Muscle of arm (tissue), 14 donors: ENCODE measurements at places on chromosomes 2 and 18.
A peak's percentile ranks its signal among the peaks of the same experiment; 100 is the strongest.

GRCh38 chr2:71715241-71715750 lies 261.9 kb downstream of the DYSF start:
- DNase-seq = no peak

DNA sequence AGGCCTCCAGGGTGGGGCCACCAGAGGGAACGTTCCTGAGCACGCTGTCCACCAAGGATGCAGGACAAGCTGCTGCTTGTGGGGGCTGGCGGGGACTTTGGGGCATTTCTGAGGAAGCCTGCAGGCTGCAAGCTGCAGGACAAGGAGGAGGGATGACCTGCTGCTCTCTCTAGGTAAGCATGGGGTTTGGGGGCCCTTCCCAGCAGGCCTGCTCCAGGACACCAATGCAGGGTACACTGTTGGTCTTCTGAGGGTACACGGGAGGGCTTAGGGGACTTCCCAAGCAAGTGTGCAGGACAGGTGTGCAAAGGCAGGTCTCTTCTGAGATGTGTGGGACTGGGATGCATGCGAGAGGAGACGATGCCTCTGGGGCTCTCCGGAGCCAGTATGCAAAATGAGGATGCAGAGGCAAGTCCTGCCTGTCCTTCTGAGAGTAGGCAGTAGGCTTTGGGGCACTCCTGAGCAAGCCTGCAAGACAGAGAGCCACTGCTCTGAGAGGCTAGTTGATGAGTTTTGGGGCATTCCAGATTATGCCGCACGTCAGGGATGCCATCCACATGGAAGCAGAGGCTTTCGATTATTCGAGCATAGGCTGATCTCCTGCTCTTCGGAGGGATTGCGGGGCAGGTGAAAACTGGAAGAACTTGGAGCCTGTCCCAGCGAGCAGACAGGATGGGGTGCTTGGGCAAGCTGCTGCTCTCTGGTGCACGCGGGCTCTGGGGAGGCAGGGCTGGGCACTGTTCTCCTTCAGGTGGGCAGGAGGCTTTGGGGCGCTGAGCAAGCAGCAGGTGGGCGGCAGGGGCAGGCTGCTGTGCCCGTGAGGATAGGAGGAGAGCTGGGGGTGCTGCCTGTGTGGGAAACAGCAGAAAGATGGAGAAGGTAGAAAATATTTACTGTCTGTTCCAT lies 44.6 kb downstream of the CNGA3 start:
- DNase-seq = no peak

DNA sequence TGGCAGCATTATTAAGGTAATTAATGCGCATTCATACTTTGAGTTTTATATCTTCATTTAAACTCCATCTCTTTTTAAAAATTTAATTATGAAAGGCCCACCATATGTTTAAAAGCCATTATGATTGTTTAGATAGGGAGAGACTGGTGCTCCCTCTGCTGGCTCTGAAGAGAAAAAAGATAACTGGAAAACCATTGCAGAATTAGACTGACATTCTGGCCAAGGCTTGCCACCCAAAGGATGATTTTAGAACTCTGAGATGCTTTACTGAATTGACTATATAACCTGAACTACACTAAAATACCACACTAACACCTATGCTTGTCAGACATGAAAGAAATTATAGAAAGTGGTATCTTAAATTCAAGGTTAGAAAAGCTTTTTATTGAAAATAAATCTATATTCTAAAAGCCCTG lies 127.6 kb upstream of the SPOPL start:
- DNase-seq = peak; percentile 29

DNA sequence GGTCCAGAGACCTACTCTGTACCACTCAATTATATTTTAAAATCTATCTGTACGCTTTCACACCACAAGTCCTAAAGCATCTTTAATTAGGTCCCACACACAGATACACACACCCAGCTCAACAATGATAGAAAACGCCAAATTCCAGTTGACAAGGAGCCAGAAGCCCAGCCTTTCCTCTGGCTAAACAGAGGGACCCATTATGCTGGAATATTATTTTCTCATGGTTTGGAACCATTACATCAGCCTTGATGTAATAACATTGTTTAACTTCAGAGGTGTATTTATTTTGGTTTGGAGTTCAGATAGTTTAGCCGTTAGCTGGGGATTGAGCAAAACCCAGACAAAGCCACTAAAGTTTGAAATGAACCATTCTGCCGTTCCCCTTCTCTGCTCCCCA lies 14.0 kb upstream of the INHBB start:
- DNase-seq = no peak

GRCh38 chr2:239264492-239264837 lies 136.4 kb downstream of the HDAC4 start:
- DNase-seq = no peak

DNA sequence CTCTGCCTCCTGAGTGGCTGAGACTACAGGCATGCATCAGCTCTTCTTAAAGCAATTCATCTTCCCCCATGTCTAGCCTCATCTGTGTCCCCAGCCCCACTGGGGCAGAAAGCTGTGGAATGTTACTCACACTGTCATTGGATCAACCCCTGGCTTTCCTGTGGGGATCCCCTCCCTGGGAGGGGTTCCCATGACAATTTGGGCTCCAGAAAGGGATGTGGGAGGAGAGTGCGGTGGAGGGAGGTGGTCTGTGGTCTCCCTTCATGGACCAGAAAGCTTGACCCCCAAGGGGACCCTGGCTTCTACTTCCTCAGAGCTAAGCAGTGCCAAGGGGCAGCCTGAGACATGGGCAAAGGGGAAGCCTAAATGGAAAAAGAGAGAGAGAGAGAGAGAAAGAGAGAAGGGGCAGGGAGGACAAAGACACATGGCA lies 1.3 kb downstream of the NGEF start:
- DNase-seq = no peak

DNA sequence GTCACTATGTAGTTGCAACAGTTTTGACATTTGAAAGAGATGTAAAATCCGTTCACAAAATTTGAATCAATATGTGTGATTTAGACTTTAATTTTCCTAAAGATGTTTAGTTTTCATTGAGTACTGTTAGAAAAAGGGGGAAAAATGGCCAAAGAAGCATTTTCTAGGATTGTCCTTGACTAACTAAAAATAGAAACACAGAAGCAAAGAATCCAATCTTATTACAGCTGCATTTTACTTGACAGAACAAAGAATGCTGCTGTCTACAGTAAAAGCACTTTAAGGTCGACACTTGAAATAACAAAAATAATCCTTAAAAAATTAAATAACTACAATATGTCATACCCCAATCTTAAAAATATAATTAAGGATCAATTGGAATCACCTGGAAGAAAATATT lies 48.9 kb downstream of the FRZB start:
- DNase-seq = no peak

DNA sequence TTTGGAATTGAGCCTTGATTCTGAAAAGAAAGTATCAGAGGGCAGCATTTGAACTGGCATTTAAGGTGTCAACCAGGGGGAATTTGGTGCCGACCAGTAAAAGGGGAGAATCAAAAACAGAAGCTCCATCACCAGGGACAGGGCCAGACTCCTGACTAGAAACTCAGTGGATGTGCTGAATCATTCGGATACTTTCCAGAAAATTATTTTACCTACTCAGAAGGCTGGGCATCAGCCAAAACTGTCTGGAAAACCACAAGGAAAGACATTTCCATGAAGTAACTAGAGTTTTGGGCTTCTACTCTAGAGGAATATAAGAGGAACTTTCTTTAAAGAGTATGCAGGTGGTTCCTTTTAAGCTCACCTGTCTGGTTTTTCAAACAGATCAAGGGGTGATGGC lies 756.6 kb downstream of the RNF144A start:
- DNase-seq = no peak

DNA sequence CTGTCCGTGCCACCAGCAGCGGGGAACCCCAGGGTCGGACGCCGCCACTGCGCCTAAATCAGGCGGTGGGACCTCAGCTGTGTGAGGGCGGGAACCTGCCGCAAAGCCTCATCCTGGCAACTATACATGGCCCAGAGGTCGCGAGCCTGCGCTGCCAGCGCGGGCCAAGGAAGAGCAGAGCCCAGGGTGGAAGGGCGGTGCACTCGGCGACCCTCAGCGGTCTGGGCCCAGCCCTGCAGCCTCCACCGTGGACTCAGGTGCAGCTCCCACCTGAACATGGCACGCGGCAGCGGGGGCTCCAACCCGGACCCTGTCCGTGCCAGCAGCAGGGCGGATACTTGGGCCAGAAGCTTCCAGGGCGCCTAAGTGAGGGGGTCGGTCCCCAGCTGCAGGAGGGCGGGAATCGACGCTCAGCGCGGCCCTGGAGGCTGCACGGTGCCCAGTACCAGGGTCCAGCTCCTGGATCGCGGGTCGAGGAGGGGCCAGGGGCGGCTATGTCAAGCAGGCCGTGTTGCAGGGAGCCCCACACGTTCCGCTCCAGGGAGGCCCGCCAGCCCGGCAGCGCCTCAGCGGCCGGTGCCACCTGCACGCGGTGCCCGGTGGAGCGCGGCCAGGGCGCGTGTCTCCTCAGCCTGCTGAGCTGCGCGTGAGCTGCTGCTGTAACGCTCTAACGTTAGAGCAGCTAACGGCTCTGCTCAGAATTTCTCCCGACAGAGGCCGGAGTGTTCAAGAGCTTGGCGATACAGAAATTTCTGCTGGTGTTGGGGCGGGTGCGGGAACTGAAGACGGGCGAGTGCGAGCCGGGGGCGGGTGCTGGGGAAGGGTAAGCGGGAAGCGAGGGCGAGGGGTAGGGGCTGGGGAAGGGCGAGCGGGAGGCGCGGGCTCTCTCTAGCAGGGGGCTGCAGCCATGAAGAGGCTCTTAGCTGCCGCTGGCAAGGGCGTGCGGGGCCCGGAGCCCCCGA lies at the start of gene ANKRD30B:
TSS of gene ANKRD30B (plus strand) at position 660 of the 962 bp plus-strand sequence. CDS start at position 908, 248 bp downstream.
- DNase-seq = no peak

- no peak for DNase-seq
Observed at GRCh38 chr18:60593249-60593648, 220.7 kb upstream of the MC4R start.

GRCh38 chr2:101516823-101517690 lies 42.1 kb upstream of the RFX8 start:
- DNase-seq = no peak

DNA sequence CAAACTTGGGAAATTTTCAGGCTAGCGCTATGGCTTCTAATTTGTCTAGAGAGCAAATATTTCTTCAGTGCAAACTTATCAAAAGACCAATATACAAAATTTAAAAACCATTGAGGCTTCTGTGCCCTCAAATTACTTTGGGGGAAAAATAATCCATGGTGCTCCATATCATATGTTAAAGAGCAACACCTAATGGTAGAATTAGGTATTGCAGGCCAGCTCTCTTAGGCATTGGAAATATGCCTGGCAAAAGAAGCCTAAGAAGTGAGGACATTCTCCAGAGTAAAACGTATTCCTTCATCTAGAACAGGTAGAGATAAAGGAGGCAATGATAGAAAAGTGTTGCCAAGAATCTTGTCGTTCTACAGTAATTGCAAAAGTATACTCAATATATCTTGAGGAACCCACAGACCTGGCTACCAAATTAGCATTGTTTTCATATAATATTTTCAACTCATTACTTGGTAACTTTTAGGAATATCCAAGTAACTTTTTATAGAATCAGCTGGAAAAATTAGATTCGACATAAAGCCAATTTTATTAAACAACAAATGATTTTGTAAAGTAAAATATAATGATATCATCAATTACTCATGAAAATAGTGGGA lies 401.1 kb downstream of the BCL11A start:
- no peak for DNase-seq

DNA sequence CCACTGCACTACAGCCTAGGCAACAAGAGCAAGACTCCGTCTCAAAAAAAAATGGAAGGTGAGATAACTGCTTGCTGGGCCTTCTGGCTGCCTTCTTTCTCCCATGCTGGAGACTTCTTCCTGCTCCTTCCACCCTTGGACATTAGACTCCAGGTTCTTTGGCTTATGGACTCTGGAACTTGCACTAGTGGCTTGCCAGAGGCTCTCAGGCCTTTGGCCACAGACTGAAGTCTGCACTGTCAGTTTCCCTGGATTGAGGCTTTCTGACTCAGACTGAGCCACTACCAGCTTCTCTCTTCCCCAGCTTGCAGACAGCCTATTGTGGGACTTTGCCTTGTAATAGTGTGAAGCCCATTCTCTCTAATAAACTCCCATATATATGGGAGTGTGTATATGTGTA lies 118.5 kb upstream of the SLC14A2 start:
- no peak for DNase-seq

DNA sequence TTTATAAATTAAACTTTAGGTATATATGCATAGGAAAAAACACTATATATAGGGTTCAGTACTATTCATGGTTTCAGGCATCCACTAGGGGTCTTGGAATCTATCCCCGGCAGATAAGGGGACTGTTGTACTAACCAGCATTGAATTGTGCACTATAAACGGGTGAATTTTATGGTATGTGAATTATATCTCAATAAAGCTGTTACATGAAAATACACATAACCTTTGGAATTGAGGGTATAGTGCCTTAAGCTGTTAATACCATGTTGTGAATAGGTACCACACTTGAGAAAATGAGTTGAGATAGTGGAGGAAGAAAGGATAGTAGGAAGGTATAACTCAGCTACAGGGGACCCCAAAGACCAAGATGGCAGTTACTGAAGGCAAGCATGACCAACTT lies 167.3 kb downstream of the HAUS1 start:
- no peak for DNase-seq

- DNase-seq = no peak
Observed at GRCh38 chr2:153584244-153584643, 105.7 kb upstream of the RPRM start.

- DNase-seq = no peak
Observed at GRCh38 chr18:13306583-13306982, 88.0 kb downstream of the LDLRAD4 start.

GRCh38 chr2:216339456-216340279 lies 32.6 kb downstream of the MARCHF4 start:
- DNase-seq = peak; percentile 38

GRCh38 chr2:82796132-82796531 lies 1662.9 kb downstream of the SUCLG1 start:
- DNase-seq = no peak

DNA sequence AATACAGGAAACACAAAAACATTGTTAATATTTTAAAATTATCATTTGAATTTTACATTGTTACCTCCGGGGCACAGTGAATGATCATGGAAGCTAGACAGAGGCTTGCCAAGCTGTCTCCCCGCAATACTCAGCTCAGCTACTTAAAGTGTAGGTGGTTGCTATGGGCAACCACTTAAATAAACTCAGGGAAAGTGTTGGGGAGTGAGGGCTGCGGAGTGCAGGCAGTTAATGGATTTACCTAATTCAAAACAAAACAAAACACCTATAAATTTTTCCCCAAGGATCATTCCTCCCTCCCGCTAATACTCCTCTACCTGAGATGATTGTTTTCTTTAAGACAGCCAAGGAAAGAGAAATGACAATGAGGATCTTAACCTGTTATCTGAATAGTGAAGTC lies 349.5 kb downstream of the TGIF1 start:
- DNase-seq = no peak

DNA sequence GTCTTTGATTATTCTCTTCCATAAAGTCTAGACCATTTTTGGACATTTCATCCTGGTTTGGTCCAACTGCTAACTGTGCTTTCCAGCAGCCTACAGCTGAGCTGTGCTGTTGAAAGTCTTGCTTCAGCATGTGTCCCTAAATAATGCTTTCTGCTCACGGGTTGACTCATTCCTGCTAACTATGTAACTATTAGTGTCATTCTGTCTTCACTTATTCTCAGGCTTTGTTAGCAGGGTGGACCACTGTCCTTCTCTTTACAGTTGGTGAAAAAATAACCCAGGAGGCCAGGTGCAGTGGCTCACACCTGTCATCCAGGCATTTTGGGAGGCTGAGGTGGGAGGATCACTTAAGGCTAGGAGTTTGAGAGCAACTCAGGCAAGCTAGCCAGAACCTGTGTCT lies 8.9 kb downstream of the ADAM23 start:
- DNase-seq = no peak

- DNase-seq = no peak
Observed at GRCh38 chr2:121837591-121837990, 82.1 kb downstream of the TSN start.
